GF-D8 (cell line): ENCODE measurements at places on chromosomes 3 and 15.

GRCh38 chr3:129022114-129023007, 21.3 kb downstream of the EFCC1 start:
- no peak for DNase-seq

GRCh38 chr3:94269763-94270162, 206.9 kb downstream of the NSUN3 start:
- DNase-seq = no peak

DNA sequence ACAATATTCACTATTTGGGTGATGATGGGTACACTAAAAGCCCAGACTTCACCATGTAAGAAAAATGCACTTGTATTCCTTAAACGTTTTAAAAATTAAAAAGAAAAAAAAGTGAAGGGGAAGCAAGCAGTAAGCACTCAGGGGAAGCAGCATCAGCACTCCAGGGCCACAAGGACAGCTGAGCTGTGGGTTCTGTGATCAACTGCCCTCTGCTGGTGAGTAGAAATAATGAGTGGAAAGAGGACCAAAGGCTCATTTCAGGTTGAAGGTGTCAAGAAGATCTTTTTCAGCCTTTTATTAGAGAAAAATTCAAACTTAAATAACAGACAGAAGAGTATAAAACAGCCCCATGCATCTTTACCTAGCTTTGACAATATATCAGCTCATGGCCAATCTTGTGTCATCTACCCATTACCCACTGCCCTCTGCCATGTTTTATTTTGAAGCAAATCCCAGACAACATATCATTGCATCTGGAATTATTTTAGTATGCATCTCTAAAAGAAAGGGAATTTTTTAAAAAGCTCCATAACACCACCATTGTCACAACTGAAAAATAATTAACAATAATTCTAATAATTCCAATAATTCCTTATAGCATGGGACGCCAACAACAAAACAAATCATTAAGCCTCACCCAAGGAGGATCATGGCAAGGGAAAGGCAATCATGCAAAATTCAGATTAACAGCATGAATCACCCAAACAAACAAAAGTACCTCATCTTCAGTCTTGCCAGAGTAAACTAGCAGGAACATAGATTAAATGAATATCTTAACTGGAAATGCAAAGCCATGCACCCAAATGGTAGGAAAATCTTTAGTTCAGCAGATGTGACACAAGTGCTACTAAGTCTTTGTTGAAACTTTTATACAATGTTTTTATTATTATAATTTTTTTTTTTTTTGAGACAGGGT, 42.5 kb downstream of the TAMM41 start:
- DNase-seq = peak; percentile 18

DNA sequence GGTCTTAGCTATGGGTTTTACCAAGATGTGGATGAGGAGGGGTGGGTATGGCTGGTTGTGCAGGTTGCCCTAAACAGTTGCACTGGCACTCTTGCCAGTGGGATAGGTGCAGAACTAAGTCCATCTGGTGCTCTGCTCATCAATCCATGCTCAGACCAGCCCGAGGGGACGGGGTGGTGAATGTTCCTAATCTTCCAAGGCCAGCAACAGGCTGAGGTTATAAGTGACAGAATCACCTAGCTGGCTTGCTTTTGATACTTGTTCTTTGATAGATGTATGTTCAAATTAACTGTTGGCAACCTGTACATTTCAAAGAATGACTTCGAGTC, 53.5 kb upstream of the CCR2 start:
- DNase-seq = no peak

GRCh38 chr3:155960060-155960459, 89.6 kb downstream of the GMPS start:
- no peak for DNase-seq

DNA sequence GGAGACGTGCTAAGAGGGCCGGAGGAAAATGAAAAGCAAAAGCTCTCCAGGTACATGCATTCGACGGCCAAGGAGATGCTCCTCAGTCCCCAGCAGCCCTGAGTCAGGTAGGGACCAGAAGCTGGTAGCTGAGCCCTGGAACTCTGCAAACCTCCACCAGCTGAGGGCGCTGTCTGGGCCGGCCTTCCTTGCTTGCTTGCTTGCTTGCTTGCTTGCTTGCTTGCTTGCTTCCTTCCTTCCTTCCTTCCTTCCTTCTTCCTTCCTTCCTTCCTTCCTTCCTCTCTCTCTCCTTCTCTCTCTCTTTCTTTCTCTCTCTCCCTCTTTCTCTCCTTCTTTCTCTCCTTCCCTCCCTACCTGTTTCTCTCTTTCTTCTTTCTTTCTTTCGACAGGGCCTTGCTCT, 94.6 kb upstream of the RASGRF1 start:
- DNase-seq = no peak

DNA sequence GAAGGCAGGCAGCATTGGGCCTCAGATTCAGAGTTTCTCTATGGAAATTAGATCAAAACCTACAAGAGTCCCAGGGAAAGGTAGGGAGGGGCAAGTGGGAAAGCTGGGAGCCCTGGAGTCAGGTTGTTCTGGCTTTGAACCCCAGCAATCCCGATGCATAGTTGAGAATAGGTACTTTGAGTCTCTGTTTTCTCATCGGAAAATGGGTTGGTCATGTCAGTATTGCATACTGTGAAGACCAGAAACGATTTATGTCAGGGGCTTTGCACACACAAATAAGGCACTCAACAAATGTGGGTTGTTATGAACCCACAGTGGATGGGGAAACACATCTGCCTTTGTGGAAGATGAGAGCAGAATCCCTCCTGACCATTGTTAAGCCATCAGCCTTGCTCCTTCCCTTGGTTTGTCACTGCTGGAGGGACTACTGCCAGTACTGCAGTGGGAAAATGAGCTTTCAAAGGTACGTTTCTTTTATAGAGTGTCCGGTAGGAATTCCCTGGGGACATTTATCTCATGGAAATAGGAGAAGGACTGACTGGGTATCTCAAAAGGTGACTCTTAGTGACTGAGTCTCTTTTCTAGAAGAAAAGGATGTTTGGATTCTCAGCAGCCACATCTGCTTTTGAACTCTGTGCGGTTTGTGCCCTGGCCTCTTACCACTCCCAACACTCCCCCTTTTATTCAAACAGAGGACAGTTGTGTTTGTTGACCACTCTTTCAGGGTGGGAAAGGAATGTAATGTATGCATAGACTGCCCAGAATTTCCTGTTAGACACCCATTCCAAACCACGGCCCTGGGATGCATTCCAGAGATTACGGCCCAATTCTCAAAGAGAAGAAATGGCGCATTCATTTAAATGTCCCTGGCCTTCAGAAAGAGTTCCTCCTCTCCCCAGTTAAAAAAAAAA, 54.6 kb upstream of the VILL start:
- no peak for DNase-seq

DNA sequence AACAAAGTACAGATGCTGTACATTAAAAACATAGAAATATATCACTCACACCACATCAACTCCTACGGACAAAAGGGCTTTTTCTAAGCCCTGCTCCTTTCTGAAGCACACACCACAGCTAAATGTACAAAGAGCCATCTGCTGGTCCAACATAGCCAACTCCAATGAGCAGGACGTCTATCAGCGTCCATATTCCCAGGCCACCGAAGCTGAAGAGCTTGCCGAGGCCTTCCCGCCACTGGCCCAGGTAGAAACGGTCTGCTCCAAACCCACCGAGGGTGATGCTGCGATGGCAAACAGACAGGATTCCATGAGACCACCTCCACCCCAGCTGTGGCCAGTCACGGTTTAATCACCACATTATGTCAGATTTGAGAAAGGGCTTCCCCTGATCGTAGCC, 9.8 kb downstream of the TM2D3 start:
- DNase-seq = no peak

- DNase-seq = no peak
These were observed 34.4 kb downstream of the RPL39L start for GRCh38 chr3:187104933-187105332.

- DNase-seq = no peak
These were observed 75.9 kb downstream of the RFTN1 start for GRCh38 chr3:16437640-16438039.

GRCh38 chr3:38039101-38039898, at the start of gene DLEC1:
DLEC1 (plus strand) TSS chr3:38039208; CDS start chr3:38039226, 18 bp downstream.
- DNase-seq = peak; percentile 1

GRCh38 chr15:56053046-56053400, 59.6 kb upstream of the NEDD4 start:
- no peak for DNase-seq

DNA sequence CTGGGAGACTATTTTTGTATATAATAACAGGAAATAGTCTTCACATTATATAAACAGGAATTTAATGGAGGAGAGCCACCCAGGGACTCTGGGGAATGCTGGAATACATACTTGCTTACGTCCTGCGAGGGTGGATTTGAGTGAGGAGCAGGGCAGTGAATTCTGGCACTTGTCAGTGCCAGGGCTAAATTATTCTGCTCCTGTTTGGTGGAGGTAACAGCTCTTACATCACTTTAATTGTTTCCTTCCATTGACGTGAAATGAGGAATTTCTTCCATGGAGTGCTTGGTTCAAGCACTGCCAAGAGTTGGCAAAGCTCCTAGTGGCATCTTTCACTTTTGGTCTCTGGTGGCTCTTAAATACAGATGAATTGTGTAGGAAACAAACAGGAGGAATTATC, 94.1 kb upstream of the GOLGA8J start:
- no peak for DNase-seq

- DNase-seq = no peak
These were observed 2.3 kb upstream of the EDEM1 start for GRCh38 chr3:5185093-5185673.

DNA sequence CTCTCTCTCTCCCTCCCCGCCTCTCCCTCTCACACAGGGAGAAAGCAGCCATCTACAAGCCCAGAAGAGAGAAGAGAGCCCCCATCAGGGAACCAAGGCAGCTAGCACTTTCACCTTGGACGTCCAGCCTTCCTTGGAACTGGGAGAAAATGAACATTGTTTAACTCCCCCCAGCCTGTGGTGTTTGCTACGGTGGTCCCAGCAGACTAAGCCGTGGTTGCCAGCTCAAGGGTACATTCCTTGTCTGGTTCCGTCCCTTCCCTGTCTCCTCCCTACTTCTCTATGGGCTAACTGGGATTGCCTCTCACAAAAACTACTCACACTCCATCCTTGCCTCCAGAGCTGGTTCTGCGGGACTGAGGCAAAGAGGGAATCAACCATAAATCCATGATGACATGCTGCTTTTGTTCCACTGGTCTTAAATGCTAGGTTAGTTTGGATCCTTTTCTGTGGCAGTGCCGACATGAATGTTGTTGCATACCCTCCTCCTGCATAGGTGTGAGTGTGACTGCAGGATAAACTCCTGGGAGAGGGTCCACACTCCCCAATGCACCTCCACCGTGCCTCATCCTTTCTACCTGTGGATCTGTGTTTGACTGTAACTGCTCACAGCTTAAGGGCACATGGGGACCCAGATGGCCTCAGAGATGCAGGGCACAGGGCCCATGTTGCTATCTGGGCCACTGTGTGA, 12.0 kb downstream of the C3orf22 start:
- no peak for DNase-seq

GRCh38 chr3:107265526-107265925, 111.7 kb upstream of the CCDC54 start:
- DNase-seq = no peak

DNA sequence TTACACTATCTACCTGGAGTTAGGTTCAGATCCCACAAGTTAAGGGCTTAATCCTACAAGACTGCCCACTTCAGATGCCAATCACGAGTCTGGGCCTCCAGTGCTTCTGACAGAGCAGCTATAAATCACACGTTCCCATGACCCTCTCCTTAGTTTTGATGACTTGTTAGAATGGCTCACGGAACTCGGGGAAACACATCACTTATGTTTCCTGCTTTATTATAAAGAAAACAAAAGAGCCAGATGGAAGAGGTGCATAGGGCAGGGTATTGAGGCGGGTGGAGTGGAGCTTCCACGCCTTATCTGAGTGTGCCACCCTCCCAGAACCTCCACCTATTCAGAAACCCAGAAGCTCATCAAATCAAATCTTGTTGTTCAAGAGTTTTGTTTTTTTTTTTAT, 170.8 kb downstream of the MOBP start:
- no peak for DNase-seq

GRCh38 chr3:195071916-195072820, 198.8 kb downstream of the XXYLT1 start:
- no peak for DNase-seq

GRCh38 chr15:92620991-92621390, 34.6 kb downstream of the FAM174B start:
- DNase-seq = no peak

DNA sequence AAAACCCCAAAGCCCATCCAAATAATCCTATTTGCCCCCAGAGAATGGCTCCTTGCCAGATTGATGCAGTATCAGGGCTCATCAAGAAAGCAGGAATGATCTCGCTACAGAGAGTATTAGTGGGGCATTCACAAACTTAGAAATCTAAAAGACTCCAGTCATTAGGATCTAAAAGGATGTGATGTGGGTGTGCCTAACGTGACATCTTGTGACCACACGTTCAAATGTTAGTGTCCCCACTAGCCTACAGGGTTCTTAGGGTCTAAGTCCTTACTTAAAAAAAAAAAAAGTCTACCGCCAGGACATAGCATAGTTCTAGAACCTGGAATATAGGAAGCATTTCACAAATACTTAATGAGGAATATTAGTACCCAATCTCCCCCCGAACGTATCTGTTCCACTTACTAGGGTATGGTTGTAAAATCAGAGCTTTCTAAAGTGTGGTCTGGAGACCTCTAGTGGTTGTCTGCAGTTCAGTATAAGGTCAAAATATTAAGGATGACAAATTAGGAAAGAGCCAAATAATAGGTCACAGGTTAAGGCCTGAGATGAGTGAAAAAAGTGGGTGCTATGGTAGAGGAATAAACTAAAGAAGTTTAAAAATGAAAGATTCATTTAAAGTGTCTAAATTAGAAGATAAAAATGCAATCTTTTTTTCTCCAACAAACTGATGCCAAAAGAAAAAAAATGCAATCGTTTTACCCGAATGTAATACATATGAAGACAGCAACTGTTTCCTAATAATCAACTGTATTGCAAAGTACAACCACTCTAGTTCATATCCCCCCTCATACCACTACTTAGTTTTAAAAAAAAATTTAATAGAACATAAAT, 4.2 kb upstream of the CHRM5 start:
- DNase-seq = no peak

GRCh38 chr3:65377637-65378036, 661.1 kb downstream of the MAGI1 start:
- DNase-seq = no peak

DNA sequence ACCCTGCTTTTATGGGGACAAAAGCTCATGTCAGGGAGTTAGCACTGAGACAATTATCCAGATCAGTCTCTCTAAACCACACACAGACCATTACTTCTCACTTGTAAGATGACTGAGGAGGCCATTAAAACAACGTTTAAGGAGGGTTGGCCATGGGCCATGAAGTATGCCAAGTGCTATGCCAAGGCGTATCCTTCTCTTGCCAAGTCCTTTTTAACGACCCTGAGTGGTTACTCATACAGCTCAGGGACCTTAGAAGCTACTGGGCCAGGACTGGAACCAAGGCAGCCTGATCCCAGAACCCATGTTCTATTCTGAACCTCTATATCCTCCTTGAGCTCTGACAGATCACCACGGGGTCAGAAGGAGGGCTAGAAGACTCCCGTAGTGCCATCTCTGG, 50.0 kb downstream of the NMNAT3 start:
- DNase-seq = no peak
